ENCODE measurements at places on chromosomes 11 and 22. TPM values are rescaled to one million over a fixed set of nuclear protein-coding genes. Genes with fewer than 3 reads are reported as not detected.

DNA sequence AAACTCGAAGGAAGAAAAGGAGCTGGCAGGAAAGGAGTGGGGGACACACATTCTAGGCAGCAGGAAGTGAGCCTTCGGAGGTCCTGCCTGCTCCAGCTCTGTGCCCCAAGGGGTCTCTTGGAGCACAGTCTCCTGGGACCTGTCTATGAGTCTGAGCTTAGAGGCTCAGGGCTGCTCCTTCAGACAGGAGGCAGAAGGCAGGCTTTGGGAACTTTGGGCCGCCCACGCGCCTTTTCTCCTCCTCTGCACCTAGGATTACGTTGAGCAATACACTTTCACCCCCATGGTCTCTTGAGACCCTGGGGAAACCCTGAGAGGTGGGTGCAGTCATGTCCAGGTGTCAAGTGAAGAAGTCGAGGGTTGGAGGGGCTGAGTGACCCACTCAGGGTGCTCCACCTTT lies 965 bp downstream of the TCN2 start:
- no peak for DNase-seq

CENPM gene
- 1.1 TPM for total RNA-seq

GLYATL2 gene
- total RNA-seq: 3.3 TPM

MPPED2 gene
- total RNA-seq: not detected

DNA sequence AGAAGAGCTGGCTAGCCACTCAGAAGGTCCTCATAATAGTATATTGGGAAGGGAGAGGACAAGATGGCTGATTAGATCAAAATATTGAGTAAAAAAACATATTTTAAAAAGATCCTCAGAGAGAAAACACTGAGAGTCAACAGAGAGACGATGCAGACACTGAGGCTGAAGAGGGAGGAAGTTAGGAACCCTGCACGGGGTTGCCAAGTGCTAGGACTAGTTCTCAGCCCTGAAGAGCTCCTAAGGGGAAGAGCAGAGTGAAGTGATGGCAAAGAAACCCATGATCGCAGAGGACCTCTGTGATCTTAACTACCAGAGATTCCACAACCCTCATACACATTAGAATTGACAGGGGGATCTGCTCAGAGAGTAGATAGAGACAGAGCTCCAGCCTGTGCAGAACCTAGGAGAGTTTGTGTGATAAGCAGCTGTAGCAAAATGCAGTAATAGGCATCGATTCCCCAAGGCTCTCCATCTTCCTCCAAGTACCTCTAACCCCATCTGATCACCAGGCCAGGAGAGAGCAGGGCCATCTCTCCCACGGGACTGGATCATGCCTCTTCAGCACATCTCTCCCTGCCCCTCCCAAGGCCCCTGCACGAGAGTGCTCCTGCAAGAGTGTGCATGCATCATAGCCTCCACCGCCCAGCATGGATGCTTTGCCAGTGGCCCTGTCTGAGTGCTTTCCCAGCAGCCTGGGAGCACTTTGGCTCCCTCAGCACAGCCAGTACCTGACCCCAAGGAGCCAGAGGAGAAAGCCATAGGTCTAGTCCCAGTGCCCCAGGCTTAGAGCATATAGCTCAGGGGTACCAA lies 41.2 kb upstream of the ARL14EP start:
- no peak for DNase-seq

MUC2 gene
- total RNA-seq: not detected

PNPLA5 gene
- total RNA-seq: not detected

OR5A1 gene
- not detected for total RNA-seq

DNA sequence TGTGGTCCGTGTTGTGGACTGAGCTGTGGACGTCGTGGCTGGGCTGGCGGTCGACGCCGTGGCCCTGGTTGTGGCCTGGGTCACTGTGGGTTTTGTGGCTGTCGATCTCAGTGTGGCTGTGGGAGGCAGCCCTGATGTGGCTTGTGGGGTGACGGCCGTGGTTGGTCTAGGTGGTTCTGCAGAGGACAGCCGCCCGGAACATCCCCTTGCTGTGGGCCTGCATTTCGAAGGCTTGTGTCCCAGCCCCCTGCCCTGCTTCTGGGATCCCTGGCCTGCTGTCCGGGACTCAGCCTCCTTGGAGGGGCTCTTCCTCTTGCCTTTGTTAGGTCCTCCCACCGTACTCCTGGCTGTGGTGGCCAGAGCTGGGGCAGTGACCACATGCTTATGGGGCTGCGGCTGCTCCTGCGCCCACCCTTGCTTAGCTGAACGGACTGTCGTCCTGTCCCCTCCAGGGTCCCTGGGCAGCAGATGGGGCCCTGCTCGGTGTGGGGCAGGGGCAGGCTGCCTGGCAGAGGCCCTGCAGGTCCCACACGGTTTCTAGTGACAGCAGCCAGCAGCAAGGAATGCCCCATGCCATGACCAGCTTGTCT lies 17.1 kb downstream of the MUC6 start:
- DNase-seq: no peak

DNA sequence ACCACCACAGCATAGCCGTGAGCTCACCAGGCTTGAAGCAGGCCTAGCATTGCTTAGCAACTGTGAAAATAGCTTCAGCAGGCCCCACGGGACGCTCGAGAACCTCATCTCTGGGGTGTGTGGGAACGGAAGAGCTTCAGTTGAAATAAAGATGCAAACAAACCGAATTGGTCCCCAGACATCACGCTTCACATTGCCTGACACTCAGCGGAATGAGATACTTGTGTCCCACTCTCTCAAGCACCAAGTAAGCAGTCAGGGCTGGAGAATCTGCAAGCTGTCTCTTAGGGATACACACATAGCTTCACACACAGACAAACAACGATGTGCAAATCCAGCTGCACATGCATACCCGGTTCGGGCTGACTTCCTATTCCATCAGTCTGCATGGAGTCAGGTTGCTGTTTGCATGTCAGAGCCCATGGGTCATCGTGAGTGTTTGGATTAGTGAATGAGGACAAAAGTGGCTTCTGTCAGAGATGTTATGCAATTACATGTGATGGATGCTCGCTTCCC lies 205.7 kb downstream of the SNX19 start:
- DNase-seq: no peak

DNA sequence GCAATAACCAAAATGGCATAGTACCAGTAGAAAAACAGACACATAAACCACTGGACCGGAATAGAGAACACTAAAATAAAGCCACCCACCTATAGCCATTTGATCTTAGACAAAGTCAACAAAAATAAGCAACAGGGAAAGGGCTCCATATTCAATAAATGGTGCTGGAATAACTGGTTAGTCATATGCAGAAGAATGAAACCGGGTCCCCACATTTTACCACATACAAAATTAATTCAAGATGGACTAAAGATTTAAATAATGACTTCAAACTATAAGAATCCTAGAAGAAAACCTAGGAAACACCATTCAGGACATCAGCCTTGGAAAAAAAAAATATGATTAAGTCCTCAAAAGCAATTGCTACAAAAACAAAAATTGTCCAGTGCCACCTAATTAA lies 30.1 kb upstream of the NOX4 start:
- DNase-seq: no peak

GRCh38 chr11:64152841-64153691 lies 12.8 kb downstream of the MACROD1 start:
- DNase-seq: peak; percentile 35

GRCh38 chr11:127281534-127281933 lies 281.0 kb upstream of the KIRREL3 start:
- no peak for DNase-seq
